ENCODE measurements at places on chromosomes 6 and 20.
A peak's percentile ranks its signal among the peaks of the same experiment; 100 is the strongest.

GRCh38 chr20:3010985-3011723, 32.3 kb upstream of the GNRH2 start:
- peak overlapping the region; percentile 47 for H3K27ac ChIP-seq
- peak; percentile 16 for DNase-seq
- no peaks in the 10 kb centered on the region for H3K27me3 ChIP-seq
- H3K4me1 ChIP-seq: peaks cover 47% of the 10 kb centered on the region
- no peak overlapping the region for H3K4me3 ChIP-seq

DNA sequence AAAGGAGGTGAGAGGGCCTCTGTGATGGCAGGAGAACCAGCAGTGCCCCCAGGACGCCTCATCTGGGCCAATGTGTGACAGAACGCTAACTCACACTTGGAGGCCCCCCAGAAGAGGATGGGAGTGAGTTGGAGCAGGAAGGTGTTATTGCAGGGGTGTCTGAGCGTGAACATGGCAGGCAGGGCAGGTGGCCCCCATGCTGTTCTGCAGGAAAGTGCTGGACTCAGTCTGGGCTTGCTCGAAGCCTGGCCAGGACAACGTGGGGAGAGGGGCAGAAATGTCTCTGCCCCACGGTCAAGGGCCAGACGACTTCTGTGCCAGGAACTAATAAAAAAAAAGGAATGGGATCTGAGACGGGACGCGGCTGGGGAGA, 931 bp upstream of the EBF4 start:
- H3K36me3 ChIP-seq: no peaks in the 10 kb centered on the region
- peaks cover 56% of the 10 kb centered on the region for H3K27me3 ChIP-seq
- H3K4me1 ChIP-seq: peaks cover 22% of the 10 kb centered on the region
- peak overlapping the region; percentile 16 for H3K27ac ChIP-seq
- H3K4me3 ChIP-seq: peak overlapping the region; percentile 72
- no peak for DNase-seq

DNA sequence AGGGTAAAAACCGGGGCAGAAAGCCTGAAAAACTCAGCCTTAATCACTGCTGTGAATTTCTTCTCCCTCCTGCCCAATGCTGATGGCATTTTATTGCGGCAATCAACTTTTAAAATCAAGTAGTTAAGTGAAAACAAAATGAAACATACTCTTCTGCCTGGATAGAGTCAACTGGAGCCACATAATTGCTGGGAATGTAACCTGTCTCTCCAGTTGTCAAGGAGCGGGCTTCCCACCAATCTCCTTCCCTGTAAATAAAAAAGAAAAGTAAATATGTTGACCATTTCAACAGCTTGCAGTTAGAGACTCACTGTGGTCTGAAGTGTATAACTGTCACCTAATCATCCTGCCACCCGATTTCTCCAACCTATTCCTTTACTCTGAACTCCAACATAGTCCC, 102.1 kb upstream of the TRAF3IP2 start:
- H3K36me3 ChIP-seq: peaks cover 57% of the 10 kb centered on the region
- H3K4me3 ChIP-seq: no peak overlapping the region
- no peak overlapping the region for H3K27ac ChIP-seq

- H3K27ac ChIP-seq: no peak overlapping the region
- H3K36me3 ChIP-seq: no peaks in the 10 kb centered on the region
- H3K27me3 ChIP-seq: no peaks in the 10 kb centered on the region
- no peak overlapping the region for H3K4me3 ChIP-seq
Observed at GRCh38 chr20:14853079-14853478, 515.7 kb upstream of the FLRT3 start.

GRCh38 chr6:2940010-2940850, 31.1 kb downstream of the SERPINB6 start:
- H3K4me1 ChIP-seq: peaks cover 64% of the 10 kb centered on the region
- H3K4me3 ChIP-seq: peak overlapping the region; percentile 75
- DNase-seq: peak; percentile 84
- peaks cover 51% of the 10 kb centered on the region for H3K36me3 ChIP-seq
- H3K27ac ChIP-seq: peak overlapping the region; percentile 97
- no peaks in the 10 kb centered on the region for H3K27me3 ChIP-seq

DNA sequence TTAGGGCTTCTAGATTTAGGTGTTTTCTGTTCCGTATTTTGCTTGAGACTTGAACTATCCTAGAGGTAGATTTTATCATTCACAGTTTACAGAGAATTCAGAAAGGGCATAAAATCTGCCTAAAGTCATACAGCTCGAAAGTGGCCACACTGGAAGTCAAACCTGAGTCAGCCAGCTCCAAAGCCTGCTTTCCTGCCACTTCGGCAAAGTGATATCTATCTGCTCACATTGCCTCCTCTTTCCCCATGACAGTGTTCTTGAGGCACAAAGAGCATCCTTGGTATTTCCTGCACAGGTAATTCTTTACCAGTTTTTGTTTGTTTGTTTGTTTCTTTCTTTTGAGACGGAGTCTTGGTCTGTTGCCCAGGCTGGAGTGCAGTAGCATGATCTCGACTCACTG, 19.4 kb upstream of the SCUBE3 start:
- no peak overlapping the region for H3K4me3 ChIP-seq
- no peaks in the 10 kb centered on the region for H3K4me1 ChIP-seq
- H3K27ac ChIP-seq: no peak overlapping the region
- no peak for DNase-seq
- H3K27me3 ChIP-seq: peaks cover 20% of the 10 kb centered on the region

GRCh38 chr20:56442389-56443365, 25.8 kb upstream of the RTF2 start:
- no peaks in the 10 kb centered on the region for H3K27me3 ChIP-seq
- H3K4me1 ChIP-seq: peaks cover 44% of the 10 kb centered on the region
- H3K36me3 ChIP-seq: peaks cover 17% of the 10 kb centered on the region
- no peak overlapping the region for H3K4me3 ChIP-seq
- H3K27ac ChIP-seq: peak overlapping the region; percentile 38

GRCh38 chr6:106927531-106928398, 46.8 kb downstream of the CD24 start:
- peak; percentile 41 for DNase-seq
- H3K36me3 ChIP-seq: no peaks in the 10 kb centered on the region
- H3K4me3 ChIP-seq: no peak overlapping the region
- H3K4me1 ChIP-seq: no peaks in the 10 kb centered on the region
- no peak overlapping the region for H3K27ac ChIP-seq
- H3K27me3 ChIP-seq: peaks cover 26% of the 10 kb centered on the region

- no peak for DNase-seq
- no peaks in the 10 kb centered on the region for H3K4me1 ChIP-seq
- no peak overlapping the region for H3K27ac ChIP-seq
- H3K4me3 ChIP-seq: no peak overlapping the region
Observed at GRCh38 chr6:126880964-126881363, 237.5 kb upstream of the RSPO3 start.

DNA sequence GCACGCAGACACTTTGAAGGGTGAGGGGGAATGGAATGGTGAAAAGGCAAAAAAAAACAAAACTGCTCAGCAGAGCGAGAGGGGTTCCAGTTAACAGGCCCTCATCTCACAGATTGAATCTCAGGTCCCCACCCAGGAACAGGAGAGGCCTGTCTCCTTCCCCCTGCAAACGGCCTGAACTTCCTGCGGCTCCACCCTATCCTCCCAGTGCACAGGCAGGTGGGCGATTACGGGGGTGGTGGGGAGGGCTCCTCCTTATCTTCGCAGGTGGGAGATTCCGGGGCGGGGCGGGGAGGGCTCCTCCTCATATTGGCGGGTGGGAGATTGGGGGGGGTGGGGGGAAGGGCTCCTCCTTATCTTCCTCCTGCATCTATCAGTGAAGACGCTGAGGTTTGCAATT, 129.0 kb downstream of the SOX4 start:
- H3K4me3 ChIP-seq: no peak overlapping the region
- H3K27ac ChIP-seq: peak overlapping the region; percentile 25
- H3K36me3 ChIP-seq: no peaks in the 10 kb centered on the region
- peaks cover 5% of the 10 kb centered on the region for H3K4me1 ChIP-seq

DNA sequence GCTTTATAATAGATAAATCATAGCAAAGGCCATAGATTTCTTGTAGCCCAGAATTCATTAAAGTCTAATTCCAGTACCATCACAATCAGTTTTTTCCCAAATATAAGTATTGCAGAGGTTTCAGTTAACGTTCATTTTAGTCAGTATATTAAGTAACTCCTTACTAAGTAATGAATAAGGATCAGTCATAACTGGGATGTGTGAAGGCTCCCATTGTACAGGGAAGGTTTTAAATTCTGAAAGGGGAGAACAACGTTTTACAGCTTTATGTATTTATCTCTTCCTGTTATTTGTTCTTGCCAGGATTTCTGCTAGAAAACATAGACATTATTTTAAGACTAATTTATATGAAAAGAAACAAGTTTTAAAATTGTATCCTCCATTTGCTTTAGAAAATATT, 215.5 kb upstream of the LAMP5 start:
- H3K4me1 ChIP-seq: no peaks in the 10 kb centered on the region
- H3K27me3 ChIP-seq: no peaks in the 10 kb centered on the region
- no peak for DNase-seq
- no peak overlapping the region for H3K4me3 ChIP-seq
- H3K27ac ChIP-seq: no peak overlapping the region

DNA sequence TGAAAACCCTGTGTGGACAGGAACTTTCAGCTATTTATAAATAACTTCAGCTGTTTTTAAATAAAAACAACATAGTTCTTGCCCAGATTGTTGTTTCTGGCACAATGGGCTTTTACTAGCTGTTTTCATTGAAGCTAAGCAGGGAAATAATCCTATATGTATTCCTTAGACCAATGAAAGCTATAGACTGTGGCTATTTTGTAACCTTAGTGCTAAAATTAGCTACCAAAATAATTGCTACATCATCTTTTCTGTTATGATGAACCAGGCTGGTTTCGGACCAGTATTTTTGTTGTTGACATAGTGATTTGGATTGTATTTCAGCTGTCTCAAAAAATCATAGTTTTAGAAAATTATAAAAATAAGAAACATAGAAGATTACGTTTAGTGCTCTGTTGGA, 13.7 kb downstream of the PHF3 start:
- H3K4me1 ChIP-seq: peaks cover 39% of the 10 kb centered on the region
- H3K27ac ChIP-seq: no peak overlapping the region
- no peak overlapping the region for H3K4me3 ChIP-seq
- peaks cover 30% of the 10 kb centered on the region for H3K36me3 ChIP-seq
- no peak for DNase-seq
- H3K27me3 ChIP-seq: no peaks in the 10 kb centered on the region

- no peak for DNase-seq
- no peaks in the 10 kb centered on the region for H3K36me3 ChIP-seq
- no peaks in the 10 kb centered on the region for H3K4me1 ChIP-seq
- no peaks in the 10 kb centered on the region for H3K27me3 ChIP-seq
- H3K27ac ChIP-seq: no peak overlapping the region
- H3K4me3 ChIP-seq: no peak overlapping the region
Observed at GRCh38 chr6:34570066-34570833, 14.1 kb upstream of the SPDEF start.

DNA sequence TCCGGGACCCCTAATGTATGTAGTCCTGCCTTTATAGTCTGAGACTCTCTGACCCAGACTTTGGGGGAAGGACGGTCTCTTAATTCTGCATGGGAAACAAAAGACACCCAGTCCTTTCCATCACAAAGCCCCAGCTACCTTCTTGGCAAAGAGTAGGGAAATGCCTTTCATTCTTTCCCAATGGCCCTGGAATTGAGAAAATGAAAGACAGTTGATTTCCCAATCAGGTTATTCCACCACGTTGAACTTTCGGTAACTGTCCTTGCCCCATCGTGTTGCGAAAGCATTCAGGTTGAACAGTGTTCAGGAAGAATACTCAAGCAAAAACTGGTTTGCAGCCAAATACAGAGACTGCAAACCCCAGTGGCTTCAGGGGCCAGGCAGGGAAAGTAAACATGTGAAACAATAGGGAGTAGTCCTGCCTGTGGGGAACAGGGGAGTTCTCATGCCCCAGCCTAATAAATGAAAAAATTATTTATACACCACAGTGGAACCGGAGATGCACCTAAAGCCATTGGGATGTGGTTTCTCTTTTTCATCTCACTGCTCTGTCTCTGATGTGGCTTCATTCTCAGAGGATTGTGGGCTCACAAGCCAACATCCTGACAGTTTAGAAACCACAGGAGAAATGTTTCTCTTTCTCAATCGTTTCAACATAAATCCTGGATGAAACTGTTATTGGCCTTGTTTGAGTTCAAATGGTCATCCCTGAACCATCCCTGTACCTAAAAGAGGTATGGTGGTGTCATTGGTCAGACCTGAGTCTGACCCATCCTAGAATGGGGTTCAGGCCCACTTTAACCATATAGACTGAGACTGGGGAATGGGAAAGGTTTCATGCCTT, 44.2 kb upstream of the SLC9A8 start:
- H3K4me3 ChIP-seq: peak overlapping the region; percentile 11
- H3K27me3 ChIP-seq: peaks cover 70% of the 10 kb centered on the region
- peak overlapping the region; percentile 48 for H3K27ac ChIP-seq
- peak; percentile 75 for DNase-seq
- peaks cover 5% of the 10 kb centered on the region for H3K36me3 ChIP-seq

All from activated CD4-positive, alpha-beta T cell treated with anti-CD3 and anti-CD28 coated beads, Interleukin-2, amount 10 ng/mL, durations not matched to agents 7 days and 5 days (primary cell).